M059J (cell line): ENCODE measurements at places on chromosomes 5 and 9.

GRCh38 chr9:111948951-111949350 is 52.3 kb downstream of the UGCG start:
- no peak for DNase-seq

DNA sequence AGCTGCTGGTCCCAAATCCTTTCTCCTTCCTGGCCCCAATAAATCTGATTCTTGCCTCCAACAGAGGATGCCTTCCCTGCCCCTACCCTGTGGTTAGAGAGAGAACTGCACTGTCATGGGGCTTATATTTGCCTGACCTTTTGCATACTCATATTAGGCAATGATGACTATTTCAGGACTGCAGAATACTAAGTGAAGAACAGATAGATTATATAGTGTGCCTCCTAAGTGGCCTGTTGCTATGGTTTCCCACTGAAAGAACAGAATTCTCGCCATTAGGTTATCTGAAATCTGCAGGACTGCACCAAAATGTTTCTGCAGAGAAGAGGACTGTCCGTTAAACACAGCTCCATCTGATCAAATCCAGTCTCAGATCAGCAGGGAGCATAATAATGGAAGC is 87.3 kb upstream of the CCNG1 start:
- no peak for DNase-seq

GRCh38 chr5:103111468-103111867 is 8.5 kb downstream of the GIN1 start:
- no peak for DNase-seq

GRCh38 chr5:1414311-1415058 is 30.8 kb downstream of the SLC6A3 start:
- DNase-seq: no peak

GRCh38 chr5:109601736-109602135 is 88.0 kb upstream of the MAN2A1 start:
- no peak for DNase-seq

DNA sequence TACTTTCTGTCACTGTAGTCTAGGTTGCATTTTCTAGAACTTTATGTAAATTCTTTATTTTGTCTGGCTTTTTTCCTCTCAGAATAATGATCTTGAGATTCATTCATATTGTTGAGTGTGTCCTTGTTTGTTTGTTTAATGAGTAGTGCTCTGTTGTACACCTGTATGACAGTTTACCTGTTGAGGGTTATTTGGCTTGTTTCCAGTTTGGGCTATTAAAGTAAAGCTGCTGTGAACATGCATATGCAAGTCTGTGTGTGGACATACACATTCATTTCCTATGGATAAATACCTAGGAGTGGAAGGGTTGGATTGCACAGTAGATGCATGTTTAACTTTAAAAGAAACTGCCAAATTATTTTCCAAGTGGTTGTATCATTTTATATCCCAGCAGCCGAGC is 30.4 kb downstream of the MVB12B start:
- DNase-seq: no peak

- DNase-seq: no peak
Observed at GRCh38 chr5:137329586-137330296, 169.4 kb downstream of the SPOCK1 start.

- peak; percentile 18 for DNase-seq
Observed at GRCh38 chr5:83387041-83387440, 84.5 kb upstream of the VCAN start.

GRCh38 chr5:44389090-44389822 is at the start of gene FGF10:
Gene FGF10 (minus strand): TSS chr5:44389420. CDS start chr5:44388682, 738 bp downstream.
- no peak for DNase-seq

- no peak for DNase-seq
Observed at GRCh38 chr5:82290908-82291307, 12.8 kb upstream of the RPS23 start.

GRCh38 chr5:68883436-68883835 is 210.4 kb upstream of the SLC30A5 start:
- no peak for DNase-seq

DNA sequence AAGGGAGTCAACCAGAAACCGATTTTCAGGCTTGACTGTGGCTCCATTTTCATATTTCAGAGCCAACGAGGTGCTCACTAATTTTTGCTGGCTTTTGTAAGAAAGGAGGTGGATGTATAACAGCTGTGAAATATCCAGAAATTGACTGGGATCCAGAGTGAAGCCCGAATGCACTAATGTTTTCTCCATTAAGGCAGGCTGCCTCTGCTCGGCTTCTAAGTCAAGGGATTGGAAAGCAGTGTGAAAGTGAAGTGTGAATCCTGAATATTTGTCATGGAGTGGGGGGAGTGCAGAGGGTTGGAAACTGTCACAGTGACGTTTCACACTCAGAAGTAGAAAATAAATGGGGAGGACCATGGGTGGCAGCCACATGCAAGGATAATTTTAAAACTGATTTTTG is 237.4 kb downstream of the GOLPH3 start:
- no peak for DNase-seq

DNA sequence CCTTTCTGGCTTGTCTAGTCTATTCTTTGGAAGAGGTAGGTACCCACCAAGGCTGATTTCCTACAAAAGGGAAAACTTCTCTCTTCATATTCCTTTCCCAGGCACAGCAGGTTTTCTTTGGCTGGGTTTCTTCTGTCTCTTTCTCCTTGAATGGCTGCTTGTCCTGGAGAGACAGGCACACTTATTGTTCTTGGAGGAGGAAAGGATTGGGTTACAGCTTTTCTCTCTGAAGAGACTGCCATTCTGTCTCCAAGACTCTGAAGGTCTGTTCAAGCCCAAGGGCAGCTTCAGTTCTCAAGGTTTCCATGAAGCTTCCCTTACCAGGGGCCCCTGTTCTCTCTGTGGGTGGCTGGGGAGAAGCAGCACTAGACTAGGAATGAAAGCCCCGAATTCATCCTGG is 33.9 kb downstream of the ACTBL2 start:
- DNase-seq: no peak

- DNase-seq: no peak
Observed at GRCh38 chr9:115210699-115211098, 92.7 kb upstream of the TNC start.

- DNase-seq: peak; percentile 92
Observed at GRCh38 chr9:121902461-121903135, 190.5 kb downstream of the TTLL11 start.

GRCh38 chr9:101629636-101630035 is 34.9 kb upstream of the PPP3R2 start:
- no peak for DNase-seq

DNA sequence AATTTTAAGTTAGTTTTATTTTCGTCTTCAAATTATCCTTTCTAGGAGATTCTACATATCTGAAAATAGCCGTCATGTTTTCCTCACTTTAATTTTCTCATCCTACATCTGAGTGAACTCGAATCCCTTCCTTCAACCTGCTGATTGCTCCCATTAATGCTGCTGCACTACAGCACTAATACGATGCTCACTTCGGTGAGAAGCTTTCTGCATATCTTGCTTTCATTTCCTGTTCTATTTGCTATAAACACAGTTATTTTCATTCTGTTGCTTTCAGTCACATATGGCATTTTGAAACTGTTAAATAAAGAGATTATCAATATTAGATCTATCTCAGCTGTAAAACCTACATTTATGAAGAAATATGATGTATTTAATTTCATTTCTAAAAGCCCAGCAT is 749.2 kb downstream of the EFNA5 start:
- DNase-seq: no peak

- peak; percentile 73 for DNase-seq
Observed at GRCh38 chr5:110785356-110785755, 46.5 kb downstream of the SLC25A46 start.

DNA sequence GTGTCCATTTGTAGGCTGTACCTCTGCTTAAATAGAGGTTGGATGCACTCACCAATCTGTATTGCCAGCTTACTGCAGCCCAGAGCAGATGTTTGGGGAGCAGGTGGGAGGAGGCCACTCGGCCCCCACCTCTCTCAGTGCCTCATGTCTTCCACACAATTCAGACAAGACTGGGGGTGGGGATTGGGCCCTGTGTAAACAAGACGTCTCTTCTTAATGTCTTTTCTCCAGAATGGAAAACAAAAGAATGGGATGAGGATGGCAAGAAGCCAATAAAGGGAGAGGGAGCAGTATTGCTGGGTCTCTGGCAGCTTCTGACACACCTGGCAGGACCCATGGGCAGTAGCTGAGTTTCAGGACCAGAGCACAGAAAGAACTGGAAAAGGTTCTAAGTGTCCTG is 64.9 kb downstream of the SIL1 start:
- DNase-seq: no peak

DNA sequence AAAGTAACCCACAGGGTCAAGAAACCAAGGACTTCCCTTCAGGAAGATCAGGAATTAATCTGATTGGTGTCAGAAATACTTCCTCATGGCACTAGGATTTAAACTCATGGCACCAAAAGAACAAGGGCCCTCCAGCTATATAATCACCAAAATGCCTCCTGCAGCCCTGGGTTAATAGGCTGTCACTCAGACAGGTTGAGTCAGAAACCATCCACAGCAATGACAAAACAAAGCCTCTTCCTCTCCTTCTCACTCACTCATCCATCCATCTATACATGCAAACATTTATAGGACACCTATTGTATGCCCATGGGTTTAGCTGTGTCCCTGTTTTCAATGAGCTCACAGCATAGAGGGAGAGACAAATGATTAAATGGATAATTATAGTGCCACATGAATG is 62.5 kb upstream of the SPOCK1 start:
- peak; percentile 87 for DNase-seq

DNA sequence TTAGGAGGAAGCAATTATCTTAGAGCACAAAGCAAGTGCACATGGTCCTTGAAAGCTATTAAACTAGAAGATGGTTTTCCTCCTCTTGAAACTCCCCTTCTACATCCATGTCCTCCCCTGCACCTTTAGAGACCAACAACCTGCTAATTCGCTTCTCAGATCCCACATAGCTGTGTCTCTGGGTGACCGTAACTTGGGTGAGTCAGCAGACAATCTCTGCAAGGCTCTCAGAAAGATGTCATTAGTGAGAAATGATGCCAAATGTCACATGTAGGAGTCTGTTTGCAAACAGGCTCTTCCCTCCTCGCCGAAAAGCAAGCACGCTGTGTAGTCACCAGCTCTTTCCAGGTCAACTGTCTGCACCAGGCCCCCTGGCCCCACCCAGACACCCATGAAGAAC is 291.8 kb downstream of the SLIT3 start:
- DNase-seq: no peak

- DNase-seq: no peak
Observed at GRCh38 chr5:95852567-95852966, 30.0 kb upstream of the GLRX start.

DNA sequence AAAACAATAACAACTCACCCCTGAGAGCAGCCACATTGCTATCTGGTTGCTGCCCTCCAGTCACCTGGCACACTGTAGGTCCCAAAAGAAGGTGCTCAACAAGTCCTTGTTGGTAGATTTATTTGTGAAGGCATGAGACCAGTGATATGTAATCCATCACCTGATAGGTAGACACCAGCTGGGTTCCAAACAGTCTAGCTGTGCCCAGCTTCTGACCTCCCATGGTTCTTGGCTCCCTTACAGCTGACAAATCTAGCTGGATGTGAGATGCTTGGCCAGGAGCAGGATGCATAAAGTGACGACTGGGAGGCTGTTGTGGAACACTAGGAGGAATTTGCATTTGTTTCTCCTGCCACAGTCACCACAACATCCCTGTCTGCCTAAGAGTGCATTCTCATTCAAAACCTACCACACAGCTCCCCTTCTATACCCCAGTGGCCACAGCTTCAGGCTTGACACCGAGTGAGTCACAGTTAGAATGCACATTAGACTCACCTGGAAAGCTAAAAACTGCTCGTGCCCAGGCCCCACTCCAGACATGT is 7.8 kb upstream of the VLDLR start:
- no peak for DNase-seq
